A172 (cell line): ENCODE measurements at places on chromosomes 12 and 14.

DNA sequence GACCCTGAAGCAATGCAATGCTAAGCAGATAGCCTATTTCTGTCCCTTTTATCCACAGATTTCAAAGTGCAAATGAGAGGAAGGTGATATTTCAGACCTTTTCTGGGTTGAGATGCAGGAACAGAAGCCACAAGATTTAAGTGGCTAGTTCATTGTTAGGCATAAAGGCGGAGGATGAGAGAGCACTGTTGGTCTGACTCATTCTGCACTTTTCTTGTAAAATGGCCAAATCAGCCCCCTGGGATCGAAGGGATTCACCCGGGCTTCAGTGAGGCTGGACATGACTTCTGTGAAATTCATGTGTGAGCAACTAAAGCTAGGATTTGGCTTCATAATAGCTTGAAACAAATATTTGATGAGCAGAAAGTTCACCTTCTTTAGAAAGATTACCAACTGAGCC, 101.9 kb upstream of the OVCH1 start:
- DNase-seq: peak; percentile 10

DNA sequence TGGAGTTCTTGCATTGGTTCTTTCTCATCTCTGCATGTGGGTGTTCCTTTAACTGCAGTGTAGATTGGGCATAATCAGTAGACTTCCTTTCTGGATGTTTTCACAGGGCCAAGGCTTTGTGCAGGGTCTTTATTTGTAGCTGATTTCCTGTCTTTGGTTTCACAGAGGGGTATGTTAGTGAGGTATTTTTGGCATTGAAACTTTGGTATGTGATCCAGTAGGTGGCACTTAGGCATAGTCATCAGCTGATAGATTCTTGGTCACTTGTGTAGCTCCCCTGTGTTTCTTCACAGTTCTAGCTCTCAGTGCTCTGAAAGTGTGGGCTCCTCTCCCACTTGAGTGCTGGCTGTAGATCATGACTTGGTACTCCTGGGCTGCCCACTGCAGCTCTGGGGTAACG, 52.7 kb upstream of the LMO3 start:
- DNase-seq: no peak

DNA sequence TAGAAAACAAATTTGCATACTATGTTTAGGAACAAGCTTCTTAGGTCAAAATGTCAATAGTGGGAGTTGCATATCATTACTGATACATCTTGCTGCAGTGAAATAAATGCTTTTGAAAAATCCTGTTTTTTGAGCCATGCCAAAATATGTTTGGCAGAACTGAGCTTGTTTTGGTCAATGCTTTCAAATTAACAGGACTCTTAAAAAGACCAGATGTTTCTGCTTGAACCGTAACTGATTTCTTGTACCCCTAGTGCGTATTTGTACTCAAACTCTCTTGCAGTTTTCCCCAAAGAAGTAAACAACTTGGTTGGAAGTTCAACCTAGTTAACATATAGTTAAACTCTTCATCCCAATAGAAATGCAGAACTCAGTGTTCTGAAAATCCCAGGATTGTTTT, 3.4 kb downstream of the TRHDE start:
- DNase-seq: no peak

DNA sequence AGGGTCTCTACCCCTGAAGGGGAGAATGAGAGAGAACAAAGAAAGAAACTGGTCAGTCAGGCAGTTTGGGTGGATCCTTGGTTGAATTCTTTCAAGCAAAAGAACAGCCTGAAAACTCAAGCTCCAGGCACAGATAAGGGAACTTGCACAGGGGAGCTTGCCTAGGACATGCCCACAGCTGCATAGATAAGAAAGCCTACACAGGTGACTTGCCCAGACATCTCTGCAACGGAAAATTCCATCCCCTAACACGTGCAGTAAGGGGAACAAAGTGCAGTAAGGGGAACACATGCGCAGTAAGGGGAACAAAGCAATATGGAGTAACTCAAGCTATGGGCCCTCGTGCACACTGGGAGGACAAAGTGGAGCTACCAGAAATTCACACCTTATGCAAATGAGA, 540.1 kb upstream of the MIS18BP1 start:
- no peak for DNase-seq

GRCh38 chr12:2961705-2962104, 2.5 kb downstream of the TEAD4 start:
- DNase-seq: no peak
